ENCODE measurements at places on chromosomes 12 and 14.

DNA sequence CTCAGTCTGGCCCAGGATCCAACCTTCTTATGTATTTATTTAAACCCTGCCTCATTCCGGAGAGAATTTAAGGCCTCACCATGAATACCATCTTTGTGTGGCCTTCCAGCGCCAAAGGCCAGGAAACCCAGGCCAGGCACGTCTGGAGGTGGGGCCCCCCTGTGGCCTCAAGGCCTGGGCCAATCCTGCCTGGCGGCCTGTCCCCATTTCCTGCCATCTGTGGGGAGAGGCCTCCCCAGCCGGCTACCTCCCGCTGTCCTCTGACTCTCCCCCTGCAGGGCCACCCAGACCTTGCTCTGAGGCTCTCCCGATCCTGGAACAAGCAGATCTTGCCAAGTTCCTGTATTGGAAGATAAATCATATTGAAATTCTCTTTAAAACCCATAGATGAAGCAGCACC, 37.4 kb upstream of the MEG3 start:
- no peak for DNase-seq

DNA sequence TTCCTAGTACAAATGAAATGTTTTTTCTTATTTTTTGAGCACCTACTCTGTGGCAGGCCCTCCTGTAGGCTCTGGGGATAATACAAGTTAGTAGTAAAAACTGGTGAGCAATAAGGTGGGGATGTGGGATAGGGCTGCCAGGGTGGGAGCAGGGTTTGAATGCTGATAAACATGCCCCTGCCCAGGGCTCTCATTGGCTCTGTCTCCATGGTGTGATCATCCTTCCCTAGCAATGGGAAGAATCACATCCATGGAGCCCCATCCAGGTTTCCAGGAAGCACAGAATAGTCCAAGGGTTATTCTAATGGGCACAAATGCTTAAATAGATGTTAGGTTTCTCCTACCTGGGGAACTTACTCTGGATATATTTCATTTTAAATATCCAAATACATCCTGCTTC, 45.5 kb downstream of the GIT2 start:
- no peak for DNase-seq

- peak; percentile 47 for DNase-seq
These were observed 1.3 kb downstream of the GPR137C start for GRCh38 chr14:52553671-52554575.

DNA sequence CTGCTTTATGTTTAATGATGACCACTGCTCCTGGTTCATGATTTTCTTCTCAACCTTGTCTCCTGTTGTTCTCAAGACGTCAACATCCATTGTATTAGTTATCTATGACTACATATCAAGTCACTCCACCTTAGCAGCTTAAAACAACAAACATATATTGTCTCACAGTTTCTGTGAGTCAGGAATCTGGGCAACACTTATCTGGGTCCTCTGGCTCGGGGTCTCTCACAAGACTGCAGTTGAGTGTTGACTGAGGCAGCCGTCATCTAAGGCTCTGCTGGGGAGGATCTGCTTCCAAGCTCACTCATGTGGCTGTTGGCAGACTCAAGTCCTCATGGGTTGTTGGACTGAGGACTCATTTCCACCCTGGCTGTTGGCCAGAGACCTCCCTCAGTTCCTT, 27.3 kb upstream of the FRS2 start:
- no peak for DNase-seq

- no peak for DNase-seq
These were observed 49.9 kb upstream of the ZDHHC17 start for GRCh38 chr12:76713986-76714385.

DNA sequence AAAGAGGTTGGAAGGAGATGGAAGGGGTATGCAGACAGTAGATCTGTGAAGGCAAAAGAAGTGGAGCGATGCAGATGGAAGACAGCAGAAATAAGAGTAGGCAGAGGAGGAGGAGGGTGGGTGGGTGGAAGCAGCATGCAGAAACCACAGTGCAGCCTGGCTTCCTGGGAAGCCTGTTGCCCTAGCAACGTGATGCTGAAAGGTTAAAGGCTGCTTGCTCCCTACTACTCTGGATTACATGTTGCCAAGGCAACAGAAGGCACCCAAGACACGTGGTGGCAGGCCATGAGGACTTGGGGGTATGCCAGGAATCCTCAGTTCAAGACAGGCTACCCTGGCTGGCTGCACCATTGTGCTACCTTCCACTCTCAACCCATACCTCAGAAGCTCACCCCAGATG, 129.6 kb downstream of the GRIN2B start:
- DNase-seq, result no peak

DNA sequence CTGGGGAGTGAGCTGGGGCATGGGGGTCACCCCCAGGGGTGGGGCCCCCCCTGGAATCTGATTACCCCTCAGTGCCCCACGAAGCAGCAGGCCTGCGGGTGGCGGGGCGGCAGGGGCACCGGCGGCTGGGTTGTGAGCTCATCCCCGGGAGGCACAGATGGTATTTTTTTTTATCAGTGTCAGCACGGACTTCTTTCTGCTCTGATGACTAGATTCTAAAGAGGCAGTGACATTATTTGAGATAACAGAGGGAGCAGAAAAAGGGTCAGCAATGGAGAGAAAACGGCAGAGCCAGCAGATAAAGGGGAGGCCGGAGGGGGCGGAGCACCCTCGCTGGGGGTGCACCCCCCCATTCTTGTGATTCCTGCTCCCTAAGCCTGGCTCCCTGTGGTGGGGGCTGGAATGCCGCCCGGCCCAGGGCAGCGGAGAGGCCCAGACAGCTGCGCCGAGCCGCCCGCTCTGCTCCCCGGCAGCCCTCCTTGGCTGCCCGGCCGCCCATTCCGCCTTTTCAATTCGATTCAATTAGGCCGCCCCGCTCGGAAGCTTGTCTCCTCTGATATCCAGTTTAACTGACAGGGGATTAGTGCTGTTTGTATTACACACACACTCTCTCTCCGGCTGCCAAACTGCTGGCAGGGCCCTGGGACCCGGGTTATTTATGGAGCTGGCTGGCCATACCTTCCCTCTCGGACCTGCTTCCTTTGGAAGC, 32.9 kb downstream of the MVK start:
- DNase-seq, result no peak

DNA sequence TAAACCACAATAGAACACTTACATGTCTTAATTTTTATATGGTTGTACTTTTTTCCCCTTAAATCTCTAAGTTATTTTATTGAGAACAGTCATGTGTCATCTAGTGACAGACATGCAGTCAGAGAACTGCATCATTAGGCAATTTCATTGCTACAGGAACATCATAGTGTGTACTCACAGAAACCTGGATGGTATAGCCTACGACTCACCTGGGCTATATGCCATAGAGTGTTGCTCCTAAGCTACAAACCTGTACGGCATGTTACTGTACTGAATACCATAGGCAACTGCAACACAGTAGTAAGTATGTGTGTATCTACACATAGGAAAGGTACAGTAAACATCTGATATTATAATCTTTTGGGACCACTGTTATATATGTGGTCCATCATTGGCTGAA, 557.6 kb downstream of the PRKD1 start:
- DNase-seq, result no peak

GRCh38 chr12:90015228-90015627, 306.6 kb upstream of the ATP2B1 start:
- no peak for DNase-seq

- no peak for DNase-seq
These were observed 36.5 kb downstream of the DYNC1H1 start for GRCh38 chr14:102000902-102001301.

Measured in stimulated activated CD8-positive, alpha-beta memory T cell treated with anti-CD3 and anti-CD28 coated beads, Interleukin-15, amount 100 ng/mL, for 24 hours (primary cell).